ENCODE measurements at places on chromosomes 12 and 14. TPM values are rescaled to one million over a fixed set of nuclear protein-coding genes. Genes with fewer than 3 reads are reported as not detected.

DNAL1 gene
- total RNA-seq: 5.4 TPM

AMDHD1 gene
- total RNA-seq: under 0.01 TPM

ZNF385A gene
- total RNA-seq: 0.28 TPM

AKT1 gene
- total RNA-seq: 193 TPM

DNA sequence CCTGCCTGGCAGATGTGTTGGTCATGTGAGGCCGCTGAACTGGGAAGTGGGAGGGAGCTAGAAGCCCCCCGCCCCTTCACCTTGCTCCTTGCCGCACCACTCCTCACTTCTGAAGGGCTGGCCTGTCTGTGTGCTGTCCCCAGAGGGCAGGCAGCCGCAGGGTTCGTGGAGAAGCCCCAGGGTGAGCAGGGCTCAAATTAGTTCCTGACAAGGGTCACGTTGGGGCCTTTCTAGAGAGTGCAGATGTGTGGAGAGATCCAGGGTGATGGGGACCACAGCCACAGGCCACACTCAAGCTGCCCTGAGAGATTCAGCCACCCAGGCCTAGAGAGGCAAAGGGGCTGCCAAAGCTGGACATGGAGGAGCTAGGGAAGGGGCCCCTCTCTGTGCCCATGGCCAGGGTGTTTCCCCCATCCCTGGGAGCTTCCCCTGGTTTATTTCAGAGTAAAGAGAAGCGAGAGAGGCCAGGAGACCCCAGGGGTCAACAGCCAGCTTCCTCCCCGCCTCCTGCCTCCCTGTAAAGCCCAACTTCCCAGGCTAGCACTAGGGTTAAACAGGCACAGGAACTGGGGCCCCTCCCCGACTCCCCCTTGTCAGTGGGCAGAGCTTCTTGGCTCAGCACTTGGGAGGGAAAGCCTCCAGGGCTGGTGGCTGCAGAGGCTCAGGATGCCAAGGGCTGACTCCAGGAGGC lies 16.2 kb downstream of the SLC25A29 start:
- no peak for DNase-seq

GRCh38 chr12:110249105-110249504 lies 31.9 kb upstream of the ATP2A2 start:
- peak; percentile 70 for DNase-seq

DNA sequence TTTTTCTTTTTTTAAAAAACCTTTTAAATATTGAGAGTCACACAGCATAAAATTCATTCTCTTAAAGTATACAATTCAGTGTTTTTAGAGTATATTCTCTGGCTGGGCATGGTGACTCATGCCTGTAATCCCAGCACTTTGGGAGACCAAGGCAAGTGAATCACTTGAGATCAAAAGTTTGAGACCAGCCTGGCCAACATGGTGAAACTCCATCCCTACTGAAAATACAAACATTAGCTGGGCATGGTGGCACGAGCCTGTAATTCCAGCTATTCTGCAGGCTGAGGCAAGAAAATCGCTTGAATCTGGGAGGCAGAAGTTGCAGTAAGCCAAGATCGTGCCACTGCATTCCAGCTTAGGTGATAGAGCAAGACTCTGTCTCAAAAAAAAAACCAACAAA lies 68.4 kb upstream of the BCAT1 start:
- peak; percentile 41 for DNase-seq

DNA sequence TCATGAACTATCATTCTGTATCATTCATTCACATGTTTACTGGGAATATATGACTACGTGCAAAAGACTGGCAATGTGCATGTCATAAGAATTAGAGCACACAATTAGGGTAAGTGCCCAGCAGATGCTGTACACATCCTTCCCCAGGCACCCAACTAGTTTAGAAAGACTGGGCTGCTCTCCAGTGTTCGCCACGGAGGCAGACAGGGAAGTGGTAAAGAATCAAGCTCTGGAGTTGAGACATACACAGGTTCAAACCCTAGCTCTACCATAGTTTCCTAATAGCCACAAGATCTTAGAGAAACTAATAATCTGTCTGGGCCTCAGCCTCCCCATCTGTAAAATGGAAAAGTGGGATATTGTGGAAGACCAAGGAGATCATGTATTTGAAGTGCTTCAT lies 6.8 kb downstream of the TMCC3 start:
- DNase-seq: no peak

GRCh38 chr12:20409607-20410377 lies 41.5 kb downstream of the PDE3A start:
- DNase-seq: no peak

DNA sequence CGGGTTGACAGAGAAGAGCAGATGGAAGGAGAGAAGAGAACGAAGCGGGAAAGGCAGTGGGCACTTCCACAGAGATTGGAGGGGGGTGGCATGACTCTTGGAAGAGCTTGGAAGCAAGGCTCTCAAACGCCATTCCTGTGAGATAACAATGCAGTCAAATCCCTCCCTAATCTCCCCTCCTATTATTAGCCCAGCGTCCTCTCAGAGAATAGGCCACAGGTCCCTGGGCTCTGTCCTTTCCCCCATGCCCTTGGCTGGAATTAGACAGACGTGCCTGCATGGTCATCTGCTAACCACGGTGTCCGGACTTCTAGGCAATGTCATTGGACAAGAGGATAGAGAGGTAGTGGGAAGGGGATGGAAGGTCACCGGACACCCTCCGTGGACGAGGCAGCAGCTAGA lies 8.0 kb upstream of the MYH7 start:
- no peak for DNase-seq

Data from IMR-90 (cell line).